Calu3 (cell line): ENCODE measurements at places on chromosomes 7 and 10. TPM values are rescaled to one million over a fixed set of nuclear protein-coding genes. Genes with fewer than 3 reads are reported as not detected.

DNA sequence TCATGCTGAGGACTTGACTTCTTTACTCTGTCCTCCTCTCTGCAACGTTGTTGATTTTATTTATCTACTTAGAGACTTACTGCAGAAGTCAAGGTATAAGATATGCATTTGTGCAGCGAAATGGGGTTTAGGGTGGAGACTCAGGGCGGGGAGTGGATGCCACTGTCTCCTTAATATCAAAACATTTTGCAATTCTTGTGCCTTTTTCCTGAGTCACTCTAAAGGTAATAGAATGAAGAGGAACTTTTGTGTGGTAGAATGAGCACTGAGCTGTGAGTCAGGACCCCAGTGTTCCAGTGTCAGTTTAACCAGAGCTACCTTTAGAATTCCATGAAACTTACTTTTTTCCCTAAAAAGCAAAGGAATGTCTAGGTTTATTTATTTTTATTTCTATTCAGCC, 78.2 kb downstream of the VTI1A start:
- no peaks in the 10 kb centered on the region for H3K27me3 ChIP-seq
- no peak for DNase-seq
- no peak overlapping the region for H3K27ac ChIP-seq

GRCh38 chr10:32891261-32891660, 66.8 kb downstream of the ITGB1 start:
- DNase-seq = no peak
- peak overlapping the region; percentile 74 for H3K27ac ChIP-seq
- no peak overlapping the region for H3K4me3 ChIP-seq
- peaks cover 74% of the 10 kb centered on the region for H3K36me3 ChIP-seq

DNA sequence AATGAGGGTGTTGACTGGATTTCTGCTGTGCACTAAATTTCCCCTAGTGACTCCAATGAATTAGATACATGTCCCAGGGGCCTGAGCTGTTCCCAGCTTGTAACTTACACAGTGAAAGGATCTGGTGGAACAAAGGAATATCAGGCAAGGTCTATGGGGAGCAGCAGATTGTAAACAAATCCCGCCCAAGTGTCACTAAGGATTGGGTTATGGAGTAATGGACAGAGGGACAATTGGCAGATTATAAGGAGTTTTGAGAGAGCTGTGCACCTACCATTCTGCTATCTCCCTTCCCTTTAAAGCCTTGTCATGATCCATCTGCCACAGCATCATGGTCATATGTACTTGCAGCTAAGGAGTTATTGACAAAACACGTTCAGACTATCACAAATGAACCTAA, 183.0 kb downstream of the RAB11FIP2 start:
- no peaks in the 10 kb centered on the region for H3K36me3 ChIP-seq
- H3K4me3 ChIP-seq = no peak overlapping the region
- H3K27ac ChIP-seq = no peak overlapping the region
- H3K27me3 ChIP-seq = no peaks in the 10 kb centered on the region
- no peaks in the 10 kb centered on the region for H3K4me1 ChIP-seq

The SPAM1 gene
- total RNA-seq = not detected in 2 replicates

DNA sequence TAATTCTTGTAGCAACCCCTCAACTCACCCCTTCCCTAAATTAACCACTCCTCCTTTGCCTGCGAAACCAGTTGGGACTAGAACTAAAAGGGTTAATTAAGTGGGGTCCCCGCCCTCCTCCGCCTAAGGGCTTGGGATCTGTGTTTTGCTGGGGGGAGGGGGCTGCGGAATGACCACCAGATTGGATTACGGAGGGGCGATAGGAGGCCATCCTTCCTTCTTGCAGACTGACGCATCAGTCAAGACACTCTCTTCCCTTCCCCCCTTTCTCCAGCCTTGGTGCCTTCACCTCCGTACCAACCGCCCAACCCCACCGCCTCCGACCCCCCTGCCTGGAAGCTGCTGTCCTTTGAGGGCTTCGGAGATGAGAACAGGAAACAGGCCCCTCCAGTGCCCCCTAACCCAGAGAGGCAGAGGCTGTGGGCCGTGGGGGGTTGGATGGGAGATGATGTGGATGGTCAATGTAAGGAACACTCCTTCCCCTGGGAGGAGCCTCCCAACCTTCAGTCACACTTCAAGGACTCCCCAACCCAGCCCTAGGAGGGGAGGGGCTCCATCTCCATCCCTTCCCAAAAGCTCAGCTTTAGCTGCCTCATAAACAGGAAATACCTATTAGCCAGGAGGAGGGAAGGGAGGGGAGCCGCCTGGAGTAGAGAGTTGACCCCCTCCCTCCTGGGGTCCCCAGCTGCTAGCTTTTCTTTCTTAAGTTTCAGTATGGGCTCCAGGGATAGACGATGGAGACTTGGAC, 997 bp upstream of the LDB1 start:
- no peak overlapping the region for H3K27ac ChIP-seq
- DNase-seq = no peak
- H3K4me3 ChIP-seq = peak overlapping the region; percentile 69
- peaks cover 6% of the 10 kb centered on the region for H3K36me3 ChIP-seq

- H3K27me3 ChIP-seq = peaks cover 58% of the 10 kb centered on the region
- no peak overlapping the region for H3K4me3 ChIP-seq
- no peaks in the 10 kb centered on the region for H3K4me1 ChIP-seq
- no peaks in the 10 kb centered on the region for H3K36me3 ChIP-seq
- no peak for DNase-seq
- no peak overlapping the region for H3K27ac ChIP-seq
These were observed 91.3 kb downstream of the DGKI start for GRCh38 chr7:137755427-137755826.
